ENCODE measurements at places on chromosomes 4 and X.
A peak's percentile ranks its signal among the peaks of the same experiment; 100 is the strongest.

GRCh38 chr4:63708661-63709060 lies 700.6 kb downstream of the TECRL start:
- DNase-seq = peak; percentile 36

DNA sequence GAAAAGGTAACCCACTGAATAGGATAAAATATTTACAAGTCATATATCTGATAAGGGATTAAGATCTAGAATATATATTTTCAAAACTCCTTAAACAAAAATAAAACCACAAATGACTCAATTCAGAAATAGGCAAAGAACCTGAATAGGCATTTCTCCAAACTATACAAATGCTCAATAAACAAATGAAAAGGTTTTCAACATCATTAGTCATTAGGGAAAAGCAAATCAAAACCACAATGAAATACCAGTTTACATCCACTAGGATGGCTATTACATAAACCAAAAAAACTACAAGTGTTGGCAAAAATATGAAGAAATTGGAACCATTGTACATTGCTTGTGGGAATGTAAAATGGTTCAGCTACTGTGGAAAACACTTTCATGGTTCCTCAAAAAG lies 167.0 kb upstream of the GALNT7 start:
- no peak for DNase-seq

DNA sequence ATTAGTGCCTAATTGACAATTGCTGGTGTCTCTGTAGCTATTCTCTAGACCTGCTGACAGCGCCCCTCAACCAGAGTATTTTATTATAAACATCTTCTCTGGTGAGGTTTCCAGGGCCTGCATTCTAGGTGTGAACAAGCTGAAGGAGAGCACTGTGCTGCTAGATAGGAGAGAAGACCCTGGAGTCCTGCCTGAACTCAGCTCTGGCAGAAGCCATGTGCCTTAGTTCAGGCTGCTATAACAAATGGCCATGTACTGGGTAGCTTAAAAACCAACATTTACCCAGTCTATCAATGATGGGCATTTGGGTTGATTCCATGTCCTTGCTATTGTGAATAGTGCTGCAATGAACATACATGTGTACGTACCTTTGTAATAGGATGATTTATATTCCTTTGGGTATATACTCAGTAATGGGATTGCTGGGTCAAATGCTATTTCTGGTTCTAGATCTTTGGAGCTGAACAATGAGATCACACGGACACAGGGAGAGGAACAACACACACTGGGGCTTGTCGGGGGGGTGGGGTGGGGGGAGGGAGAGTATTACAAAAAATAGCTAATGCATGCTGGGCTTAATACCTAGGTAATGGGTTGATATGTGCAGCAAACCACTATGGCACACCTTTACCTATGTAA lies 185.5 kb upstream of the CPEB2 start:
- DNase-seq = no peak

- DNase-seq = no peak
These were observed 264.8 kb upstream of the IGFBP7 start for GRCh38 chr4:57374866-57375595.

DNA sequence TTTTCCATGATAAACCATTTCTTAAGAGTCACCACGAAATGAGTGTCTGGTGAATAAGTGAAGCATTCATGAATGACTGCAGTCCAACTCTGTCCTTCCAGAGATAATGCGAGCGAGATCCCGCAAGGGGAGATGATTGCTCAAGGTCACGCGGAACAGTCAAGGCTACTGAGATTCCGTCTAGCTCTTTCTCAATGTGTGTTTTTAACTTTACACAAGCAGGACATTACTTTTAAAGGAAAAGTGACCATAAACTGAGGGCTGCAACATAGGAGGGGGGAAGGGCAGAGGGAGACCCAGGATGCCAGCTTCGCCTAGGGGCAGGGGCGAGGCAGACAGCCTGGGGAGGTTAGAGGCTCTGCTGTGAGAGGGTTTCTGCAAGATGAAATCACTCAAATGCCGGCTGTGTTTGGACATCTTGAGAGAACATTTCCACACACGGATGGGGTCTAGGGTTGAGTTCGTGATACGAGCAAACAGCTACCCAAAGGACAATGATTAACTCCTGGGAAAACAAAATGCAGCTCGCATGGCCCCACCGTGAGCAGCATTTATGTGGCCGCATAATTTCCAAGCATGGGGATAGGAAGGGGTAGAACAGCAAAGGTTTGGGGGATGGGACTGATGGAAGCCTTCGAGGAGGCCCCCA lies 23.8 kb upstream of the CCNQ start:
- no peak for DNase-seq

- DNase-seq = no peak
These were observed 1700.6 kb upstream of the TENM3 start for GRCh38 chr4:180542445-180543100.

DNA sequence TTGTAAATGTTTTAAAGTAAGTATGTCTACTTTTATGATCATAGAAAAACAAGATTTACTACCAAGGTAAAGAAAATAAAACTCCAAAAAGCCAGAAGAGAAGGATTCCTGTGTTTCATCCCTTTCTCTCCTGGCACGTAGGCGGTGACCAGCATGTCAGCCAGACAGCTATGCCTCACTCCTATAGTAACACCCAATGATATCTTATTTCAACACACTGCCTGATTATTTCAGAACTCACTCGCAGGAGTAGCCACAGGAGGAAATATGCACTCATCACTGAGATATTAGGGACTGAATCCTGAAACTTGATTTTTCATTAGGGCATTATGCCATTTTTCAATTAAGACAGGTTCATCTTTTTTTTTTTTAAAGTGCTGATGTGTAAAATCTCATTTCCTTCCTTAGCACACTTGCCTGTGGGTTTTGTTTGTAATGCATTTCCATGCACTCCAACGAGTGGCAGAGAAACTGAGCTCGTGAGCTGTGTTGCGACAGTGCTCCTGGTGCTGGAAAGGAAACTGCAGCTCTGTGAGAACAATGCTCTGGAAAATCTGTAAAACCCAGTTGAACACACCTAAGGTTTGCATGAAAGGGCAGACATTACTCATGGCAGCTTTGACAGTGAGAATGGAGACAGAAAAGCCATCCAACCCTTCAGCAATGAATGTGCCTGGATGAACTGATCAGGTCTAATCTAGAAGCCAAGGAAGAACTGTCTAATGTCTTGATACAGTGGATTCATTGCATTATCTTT lies 18.2 kb downstream of the RAI2 start:
- DNase-seq = no peak

DNA sequence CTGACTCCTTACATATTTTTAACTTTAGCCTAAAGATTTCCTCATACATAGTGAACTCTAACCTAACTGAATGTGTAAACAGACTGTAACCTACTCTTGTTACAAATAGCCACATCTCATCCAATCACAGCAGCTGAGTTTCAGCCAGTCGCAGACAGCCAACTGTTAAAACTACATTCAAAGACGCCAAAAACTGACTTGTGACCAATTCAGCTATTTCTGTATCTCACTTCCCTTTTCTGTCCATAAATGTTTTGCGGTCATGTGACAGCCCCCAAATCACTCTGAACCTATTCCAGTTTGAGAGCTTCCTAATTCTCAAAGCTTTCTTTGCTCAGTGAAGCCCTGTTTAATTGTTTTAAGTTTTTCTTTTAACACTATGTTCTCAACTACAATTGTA lies 2731.9 kb downstream of the ARAP2 start:
- peak; percentile 69 for DNase-seq

DNA sequence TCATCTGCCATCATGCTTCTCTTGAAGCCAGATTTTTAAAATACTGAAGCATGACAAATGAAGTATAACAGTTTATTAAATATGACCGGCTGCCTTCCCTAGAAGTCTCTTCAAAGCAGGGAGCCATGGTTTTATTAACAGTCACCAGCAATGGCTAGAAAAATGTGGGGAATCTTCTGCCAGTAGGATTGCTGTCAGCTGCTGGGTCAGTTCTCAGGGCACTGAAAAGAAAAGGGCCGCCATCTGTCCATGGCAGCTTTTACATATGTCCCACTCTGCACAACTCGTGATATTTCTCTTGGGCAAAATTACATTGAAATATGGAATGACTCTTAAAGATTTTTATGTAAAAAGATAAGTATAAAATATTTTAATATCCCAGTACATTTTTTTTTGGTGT lies 2.8 kb downstream of the CCNG2 start:
- DNase-seq = no peak

GRCh38 chr4:15162465-15163283 lies 160.4 kb downstream of the CPEB2 start:
- peak; percentile 40 for DNase-seq

- DNase-seq = no peak
These were observed 39.2 kb downstream of the POLA1 start for GRCh38 chrX:24732766-24733500.

- no peak for DNase-seq
These were observed 178.5 kb downstream of the CBR4 start for GRCh38 chr4:168831585-168831918.

GRCh38 chr4:158754385-158755180 lies 14.2 kb upstream of the FNIP2 start:
- DNase-seq = no peak

- no peak for DNase-seq
These were observed 2.2 kb downstream of the MAGIX start for GRCh38 chrX:49164589-49165360.

GRCh38 chr4:74278490-74278889 lies 29.8 kb upstream of the EPGN start:
- no peak for DNase-seq

DNA sequence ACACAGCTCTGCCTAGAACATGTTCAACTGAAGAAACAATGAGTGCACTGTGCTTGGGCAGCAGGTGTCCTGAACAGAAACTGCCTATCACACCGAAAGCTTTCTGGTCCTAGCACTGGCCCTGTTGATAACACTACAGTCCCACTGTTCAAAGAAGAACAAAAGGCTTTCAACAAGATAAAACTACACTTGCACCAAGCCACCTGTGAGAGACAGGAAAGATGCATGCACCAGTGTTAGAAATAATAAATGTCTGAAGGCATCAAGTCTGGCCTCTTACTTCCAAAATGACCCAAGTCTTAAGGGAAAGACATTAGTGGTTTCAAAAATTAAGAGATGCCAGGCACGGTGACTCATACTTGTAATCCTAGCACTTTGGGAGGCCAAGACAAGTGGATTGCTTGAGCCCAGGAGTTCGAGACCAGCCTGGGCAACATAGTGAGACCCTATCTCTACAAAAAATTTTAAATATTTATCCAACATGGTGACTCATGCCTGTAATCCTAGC lies 68.7 kb downstream of the APBB2 start:
- DNase-seq = peak; percentile 84

GRCh38 chr4:2924765-2925301 lies 38.4 kb downstream of the NOP14 start:
- DNase-seq = no peak

DNA sequence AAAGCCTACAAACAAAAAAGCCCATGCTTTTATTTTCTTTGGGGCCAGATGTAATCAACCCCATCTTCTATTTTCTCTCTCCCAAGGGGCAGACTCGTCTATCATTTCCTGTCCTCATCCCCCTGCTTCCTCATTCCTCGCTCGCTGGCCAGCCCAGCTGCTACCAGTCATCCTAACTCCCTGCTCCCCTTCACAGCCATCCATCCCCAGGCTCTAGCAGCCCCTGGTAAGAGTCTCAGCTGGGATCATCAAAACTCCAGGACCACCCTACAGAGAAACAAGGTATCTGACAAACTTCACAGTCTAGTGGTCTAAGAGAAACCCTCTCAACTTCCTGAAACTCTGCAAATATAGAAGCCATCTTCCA lies 23.6 kb downstream of the SH3KBP1 start:
- DNase-seq = no peak

- DNase-seq = no peak
These were observed 1.3 kb upstream of the GABRE start for GRCh38 chrX:151975736-151976275.

DNA sequence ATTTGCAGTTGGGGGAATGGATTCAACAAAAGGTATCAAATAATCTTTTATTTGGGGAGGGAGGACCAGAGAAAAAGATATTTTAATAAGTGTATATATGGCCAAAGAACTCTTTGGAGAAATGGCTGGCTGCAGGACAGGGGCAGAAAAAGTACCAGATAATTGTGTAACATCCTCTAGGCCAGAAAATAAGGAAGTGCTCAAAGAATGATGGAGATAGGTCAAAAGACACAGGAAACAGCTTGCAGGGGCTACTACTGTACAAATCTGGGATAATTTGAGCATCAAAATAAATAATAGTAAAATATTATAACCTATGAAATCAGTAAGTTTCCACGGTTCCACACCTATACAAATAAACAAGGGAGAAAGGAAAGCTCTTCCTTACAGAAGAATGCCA lies 34.8 kb downstream of the KLHL5 start:
- DNase-seq = no peak

- no peak for DNase-seq
These were observed 57.2 kb downstream of the TRAPPC11 start for GRCh38 chr4:183716302-183716701.

- DNase-seq = no peak
These were observed 24.2 kb downstream of the BCOR start for GRCh38 chrX:40073439-40074054.

GRCh38 chrX:118751950-118752783 lies 24.8 kb downstream of the IL13RA1 start:
- DNase-seq = peak; percentile 36

- DNase-seq = peak; percentile 69
These were observed 2.3 kb downstream of the IRF2 start for GRCh38 chr4:184471881-184472613.

Data from MM.1S (cell line).